ENCODE measurements at places on chromosomes 3 and 15.
A peak's percentile ranks its signal among the peaks of the same experiment; 100 is the strongest.

DNA sequence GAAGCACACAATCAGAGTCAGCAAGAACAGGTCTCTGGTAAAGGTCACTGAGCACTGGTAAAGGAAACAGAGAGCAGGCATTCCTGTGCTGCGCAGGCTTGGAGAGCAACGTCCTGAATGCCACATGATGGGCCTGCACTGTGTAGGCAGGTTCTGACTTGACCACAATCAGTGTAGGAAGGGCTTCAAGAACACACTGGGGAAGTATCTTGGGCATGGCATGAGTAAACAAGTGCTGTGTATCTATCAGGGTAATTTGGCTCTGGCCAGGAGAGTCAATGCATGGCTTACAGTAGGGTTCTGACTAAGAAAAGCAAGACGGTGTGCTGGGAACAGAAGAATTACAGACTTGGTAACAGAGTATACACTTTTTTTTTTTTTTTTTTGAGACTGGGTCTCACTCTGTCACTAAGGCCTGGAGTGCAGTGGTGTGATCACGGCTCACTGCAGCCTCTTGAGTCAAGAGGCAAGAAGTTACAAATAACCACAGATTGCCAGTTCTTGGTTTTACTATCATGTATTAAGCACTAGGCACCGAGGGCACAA, 30.6 kb downstream of the TBC1D2B start:
- no peak for DNase-seq

DNA sequence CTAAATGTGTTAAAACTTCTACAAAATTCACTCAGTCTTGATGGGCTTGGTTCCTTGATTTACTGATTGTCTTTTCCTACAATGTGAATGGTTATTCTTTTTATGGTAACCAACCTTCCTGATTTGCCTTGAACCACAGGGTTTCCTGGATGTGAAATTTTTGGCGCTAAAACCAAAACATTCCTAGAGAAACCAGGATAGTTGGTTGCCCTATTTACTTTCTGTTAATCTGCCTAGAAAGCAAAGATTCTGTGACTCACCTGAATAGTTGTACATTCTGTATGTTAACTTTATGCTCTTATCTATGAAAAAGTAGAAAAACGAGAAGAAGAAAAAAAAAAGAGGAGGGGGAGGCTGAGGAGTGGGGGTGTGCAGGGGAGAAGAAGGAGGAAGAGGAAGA, 23.2 kb upstream of the RBP2 start:
- no peak for DNase-seq

DNA sequence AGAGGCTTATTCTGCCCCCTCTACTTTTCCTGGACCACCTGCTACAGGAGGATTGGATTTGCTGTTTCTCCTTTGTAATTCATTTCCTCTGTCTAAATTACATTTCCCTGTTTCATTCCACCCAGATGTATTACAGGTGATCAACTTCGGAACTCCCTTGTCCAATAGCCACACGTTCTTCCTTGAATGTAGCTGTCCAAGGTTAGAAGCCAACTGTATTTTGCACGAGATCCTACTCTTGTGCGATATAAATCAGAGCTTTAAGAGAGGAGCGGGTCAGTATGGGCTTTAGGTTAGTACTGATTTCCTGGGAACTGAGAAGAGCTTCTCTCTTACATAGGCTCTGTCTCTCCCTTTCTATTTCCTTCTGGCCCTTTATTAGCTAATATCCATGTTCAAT, 20.5 kb downstream of the GJD2 start:
- no peak for DNase-seq

GRCh38 chr3:177960014-177960413, 576.2 kb upstream of the KCNMB2 start:
- no peak for DNase-seq

DNA sequence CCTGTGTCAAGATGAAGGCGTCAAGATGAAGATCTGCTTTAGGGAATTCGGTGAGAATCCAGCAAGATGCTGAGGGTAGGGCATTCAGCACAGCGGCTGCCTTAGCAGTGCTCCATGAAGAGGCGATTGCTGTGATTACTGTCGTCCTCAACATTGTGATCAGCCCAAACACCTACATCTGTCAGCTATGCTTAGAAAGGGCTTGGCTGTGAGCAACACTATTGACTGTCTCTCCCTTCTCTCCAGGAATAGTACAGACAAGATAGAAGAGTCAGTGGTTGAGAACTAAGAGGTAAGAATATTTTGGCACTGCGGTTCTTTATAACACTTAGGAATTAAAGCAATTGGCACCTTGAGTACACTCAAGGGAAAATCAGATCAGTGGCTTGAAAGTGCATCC, 91.3 kb downstream of the THBS1 start:
- no peak for DNase-seq

DNA sequence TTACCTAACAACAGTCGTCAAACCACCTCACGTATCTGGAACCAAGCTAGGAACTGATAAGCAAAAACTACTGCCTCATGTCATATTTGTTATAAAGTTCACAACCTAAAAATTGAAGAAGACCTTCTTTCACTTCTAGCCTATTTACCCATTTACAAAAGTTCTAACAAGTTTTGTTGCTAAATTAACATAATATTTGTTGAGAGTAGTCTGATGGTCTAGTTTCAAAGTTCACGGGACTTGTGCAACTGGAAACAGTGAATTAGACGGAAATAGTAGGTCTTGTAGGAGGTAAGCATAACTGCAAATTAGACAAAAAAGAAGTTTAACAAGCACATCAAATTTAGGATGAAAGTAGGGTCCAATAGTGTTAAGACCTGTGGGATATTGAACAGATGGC, 51.9 kb downstream of the CCR4 start:
- no peak for DNase-seq

DNA sequence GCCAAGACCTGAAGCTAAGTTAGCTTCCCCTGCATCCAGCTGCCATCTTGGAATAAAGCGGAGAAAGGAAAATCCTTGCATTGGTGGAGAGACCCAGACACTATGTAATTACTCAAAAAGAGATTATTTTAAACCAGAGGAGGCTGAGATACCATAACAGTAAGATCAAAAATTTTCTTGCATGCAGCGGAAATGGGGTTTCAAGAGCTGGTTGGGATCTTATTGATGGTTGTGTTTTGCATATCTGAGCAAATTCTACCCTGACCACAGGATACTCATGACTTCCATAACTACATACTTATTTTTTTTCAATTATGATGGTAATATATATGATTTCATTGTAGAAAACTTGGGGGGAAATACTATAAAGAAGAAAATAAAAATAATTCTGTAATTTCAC, 17.5 kb downstream of the TMEM158 start:
- DNase-seq = no peak

DNA sequence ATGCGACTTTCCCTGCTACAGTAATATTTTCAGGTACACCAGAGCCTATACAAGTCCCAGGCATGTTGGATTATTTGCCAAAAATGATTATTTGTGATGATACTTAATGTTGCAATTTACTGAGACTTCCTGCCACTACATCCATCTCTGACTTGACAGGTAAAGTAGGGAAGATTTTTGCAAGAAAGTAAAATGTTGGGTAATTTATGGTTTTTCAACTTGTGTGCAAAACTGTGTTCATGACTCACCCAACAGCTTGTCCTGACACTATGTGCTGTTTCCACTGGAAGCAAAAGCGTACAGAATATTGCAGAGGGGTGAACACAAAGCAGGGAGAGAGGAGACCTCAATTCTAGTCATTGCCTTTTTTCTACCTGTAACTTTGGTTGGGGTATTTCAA, 5.4 kb upstream of the CRBN start:
- no peak for DNase-seq

GRCh38 chr15:80660119-80660518, 35.0 kb upstream of the ABHD17C start:
- peak; percentile 19 for DNase-seq

GRCh38 chr3:52202384-52203077, 4.6 kb downstream of the ALAS1 start:
- no peak for DNase-seq

GRCh38 chr3:132657869-132658747, 1.5 kb downstream of the ACAD11 start:
- no peak for DNase-seq

- DNase-seq = no peak
Observed at GRCh38 chr15:74890665-74890960, 771 bp downstream of the MPI start.

- no peak for DNase-seq
Observed at GRCh38 chr3:76487446-76487845, 552.5 kb upstream of the ROBO2 start.

DNA sequence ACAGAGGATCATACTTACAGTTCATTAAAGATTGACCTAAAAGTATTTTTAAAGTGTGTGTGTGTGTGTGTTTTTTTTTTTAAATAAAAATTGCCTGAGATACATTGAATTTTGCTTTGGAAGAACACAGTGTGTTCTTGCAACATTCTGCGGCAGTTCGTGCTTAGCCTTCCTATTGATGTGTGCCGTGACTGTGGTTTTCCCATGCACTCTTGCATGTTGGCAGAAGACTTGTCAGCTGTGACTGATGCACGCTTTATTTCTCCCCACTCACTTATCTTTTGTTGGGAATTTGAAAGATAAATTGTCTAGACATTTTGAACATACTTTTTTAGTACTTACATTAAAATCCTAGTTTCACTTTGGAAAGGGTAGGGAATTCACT, 136.3 kb upstream of the LRRFIP2 start:
- no peak for DNase-seq

- DNase-seq = no peak
Observed at GRCh38 chr15:31260646-31261265, 65.9 kb upstream of the KLF13 start.

DNA sequence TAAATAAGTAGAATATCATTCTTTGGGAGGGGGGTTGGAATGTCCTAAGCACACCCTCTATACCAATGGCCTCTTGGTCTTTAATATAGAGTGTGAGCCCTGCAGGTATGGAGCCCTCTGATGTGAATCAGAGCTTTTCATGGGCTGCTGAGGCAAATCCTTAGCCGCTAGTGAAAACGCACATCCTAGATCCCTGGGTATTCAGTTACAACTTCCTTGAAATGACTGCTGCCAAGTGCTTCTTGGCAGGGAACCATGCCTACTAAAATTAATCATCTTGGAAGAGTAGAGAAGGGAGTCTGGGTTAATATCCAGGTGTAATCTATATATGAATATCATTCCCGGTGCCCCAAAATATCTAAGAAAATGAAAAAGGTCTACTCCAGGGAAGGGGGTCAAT, 109.1 kb downstream of the POLQ start:
- no peak for DNase-seq

DNA sequence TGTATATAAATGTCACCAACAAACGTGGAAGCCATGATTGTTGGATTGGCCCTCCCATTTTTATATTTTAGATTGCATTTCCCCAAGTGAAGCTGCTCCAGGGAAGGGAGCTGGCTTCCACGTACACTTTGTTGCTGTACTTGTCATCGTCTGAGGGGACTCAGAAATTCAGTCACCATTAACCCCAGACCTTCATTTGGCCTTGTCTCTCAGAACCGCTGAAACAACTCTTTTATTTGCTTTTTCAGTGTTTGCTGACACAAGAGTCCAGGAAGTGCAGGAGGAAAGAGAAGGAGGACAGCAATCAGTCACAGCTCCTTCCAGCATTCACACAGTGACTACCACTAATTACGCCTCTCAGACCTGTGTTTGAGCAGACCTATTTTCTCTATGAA, 276.5 kb downstream of the TBL1XR1 start:
- DNase-seq = peak; percentile 96

DNA sequence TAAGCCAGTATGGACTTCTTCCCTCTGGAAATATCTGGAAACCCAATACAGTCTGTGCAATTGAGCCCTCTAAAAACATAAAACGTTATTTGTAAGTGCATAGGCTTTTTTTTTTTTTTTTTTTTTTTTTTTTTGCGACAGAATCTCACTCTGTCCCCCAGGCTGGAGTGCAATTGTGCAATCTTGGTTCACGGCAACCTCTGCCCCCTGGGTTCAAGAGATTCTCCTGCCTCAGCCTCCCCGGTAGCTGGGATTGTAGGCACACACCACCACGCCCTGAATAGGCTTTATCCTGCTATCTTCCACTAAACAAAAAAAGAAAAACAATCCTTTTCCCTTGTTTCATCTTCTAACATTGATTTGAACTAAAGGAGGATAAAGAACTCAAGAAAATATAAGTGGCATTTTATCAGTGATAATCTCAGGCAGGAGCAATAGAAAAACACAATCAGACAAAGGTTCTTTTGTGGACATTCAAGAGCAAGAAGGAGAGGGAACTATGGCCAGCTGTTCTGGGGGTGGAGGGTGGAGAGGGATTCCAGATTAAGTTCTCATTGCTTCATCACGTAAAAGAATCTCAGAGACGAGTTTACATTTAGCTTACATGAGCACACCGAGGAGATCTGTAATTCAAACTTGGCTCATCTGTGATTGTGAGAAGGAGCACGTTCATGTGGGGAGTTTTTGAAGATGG, 68.6 kb downstream of the ITGB5 start:
- DNase-seq = no peak

GRCh38 chr3:15819043-15819442, 21.3 kb upstream of the ANKRD28 start:
- DNase-seq = no peak

DNA sequence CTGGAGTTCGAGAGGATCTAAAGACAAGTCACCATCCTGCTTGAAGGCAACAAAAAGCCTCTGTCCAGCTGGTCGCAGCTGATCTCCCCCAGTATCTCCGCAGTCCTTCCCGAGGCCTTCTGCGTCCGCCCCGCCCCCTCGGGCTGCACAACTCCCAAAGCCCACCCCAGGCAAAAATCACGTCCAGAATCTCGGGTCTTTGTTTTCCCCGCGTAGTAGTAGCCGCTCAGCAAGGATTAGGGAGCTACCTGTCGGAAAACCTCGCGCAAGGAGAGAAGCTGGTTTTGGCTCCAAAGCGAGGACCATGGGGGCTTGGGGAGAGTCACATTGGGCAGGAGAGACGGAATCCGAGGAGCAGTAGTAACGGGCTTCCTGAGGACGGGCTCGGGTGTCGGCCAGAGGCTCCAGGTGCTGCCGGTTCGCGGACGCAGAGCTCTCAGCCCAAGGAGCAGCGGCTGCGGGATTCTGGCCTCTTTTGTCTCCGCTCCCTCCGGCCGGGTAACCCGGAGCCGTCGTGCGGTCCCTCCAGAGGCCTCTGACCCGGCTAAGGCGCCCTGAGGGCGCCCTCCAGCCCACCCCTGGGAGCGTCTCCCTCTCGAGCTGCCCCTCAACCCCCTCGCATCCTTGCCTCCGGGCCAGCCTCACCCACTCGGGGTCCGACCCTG, 401 bp downstream of the ZSCAN29 start:
- peak; percentile 19 for DNase-seq

- DNase-seq = peak; percentile 36
Observed at GRCh38 chr3:129003578-129004112, 2.5 kb downstream of the EFCC1 start.

GRCh38 chr3:153144779-153145178, 17.2 kb upstream of the RAP2B start:
- DNase-seq = no peak

- no peak for DNase-seq
Observed at GRCh38 chr3:189355481-189356201, 183.9 kb downstream of the TPRG1 start.

DNA sequence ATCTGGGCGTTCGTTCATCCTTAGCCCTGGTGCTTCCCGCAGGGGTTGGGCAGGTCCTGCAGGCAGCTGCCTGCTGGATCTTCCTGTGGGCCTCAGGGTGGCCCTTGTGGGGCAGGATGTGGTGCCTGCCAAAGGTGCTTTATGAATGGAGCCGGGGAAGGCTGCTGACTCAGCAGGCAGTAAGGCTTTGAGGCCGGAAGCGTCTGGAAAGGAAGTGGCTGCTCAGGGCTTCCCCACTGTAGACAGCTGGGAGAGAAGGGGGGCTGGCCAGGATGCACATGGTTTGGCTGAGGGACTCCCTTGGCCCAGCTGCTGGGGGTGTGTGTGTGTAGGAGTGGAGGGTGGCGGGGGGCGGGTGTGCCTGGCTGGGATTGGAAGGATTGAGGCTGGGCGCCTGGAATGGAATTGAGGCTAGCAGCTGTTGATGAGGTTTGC, 12.9 kb downstream of the CD276 start:
- DNase-seq = peak; percentile 70

Data from NCI-H1092 treated with DMSO at 0.1 percent for 48 hours (cell line).